ENCODE measurements at places on chromosomes 1 and 21. TPM values are rescaled to one million over a fixed set of nuclear protein-coding genes. Genes with fewer than 3 reads are reported as not detected.

Gene TMEM63A
- 158 TPM for total RNA-seq

Gene SELENOF
- 128 TPM for total RNA-seq

Gene TMEM9
- total RNA-seq, result 91.3 TPM

Gene FCMR
- total RNA-seq, result not detected

Gene ALG14
- total RNA-seq, result 5.1 TPM

Gene G0S2
- total RNA-seq, result 30.5 TPM

Gene MIXL1
- total RNA-seq, result not detected

Gene OR2T33
- not detected for total RNA-seq

Gene AIRE
- 1.0 TPM for total RNA-seq
